ENCODE measurements at places on chromosomes 11 and 22. TPM values are rescaled to one million over a fixed set of nuclear protein-coding genes. Genes with fewer than 3 reads are reported as not detected.

DNA sequence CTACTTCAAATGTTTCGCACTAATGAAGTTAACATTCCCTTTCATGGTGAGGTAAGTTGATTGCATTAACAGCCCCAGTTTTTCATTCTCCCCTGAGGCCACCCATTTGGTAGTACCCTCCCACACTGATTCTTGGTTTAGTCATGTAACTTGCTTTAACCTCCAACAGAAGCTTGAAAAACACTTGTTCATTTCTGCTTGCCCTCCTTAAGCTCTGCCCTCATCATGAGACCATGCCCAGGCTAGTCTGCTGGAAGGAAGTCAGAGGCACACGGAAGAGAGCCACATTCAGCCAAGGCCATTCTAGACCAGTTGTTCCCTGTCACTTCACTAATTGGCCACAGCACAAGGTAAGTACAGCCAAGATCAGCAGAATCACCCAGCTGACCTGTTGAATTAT, 50.7 kb upstream of the CD44 start:
- no peak for DNase-seq

- no peak for DNase-seq
These were observed 881.8 kb downstream of the BRD1 start for GRCh38 chr22:48945621-48946458.

DNA sequence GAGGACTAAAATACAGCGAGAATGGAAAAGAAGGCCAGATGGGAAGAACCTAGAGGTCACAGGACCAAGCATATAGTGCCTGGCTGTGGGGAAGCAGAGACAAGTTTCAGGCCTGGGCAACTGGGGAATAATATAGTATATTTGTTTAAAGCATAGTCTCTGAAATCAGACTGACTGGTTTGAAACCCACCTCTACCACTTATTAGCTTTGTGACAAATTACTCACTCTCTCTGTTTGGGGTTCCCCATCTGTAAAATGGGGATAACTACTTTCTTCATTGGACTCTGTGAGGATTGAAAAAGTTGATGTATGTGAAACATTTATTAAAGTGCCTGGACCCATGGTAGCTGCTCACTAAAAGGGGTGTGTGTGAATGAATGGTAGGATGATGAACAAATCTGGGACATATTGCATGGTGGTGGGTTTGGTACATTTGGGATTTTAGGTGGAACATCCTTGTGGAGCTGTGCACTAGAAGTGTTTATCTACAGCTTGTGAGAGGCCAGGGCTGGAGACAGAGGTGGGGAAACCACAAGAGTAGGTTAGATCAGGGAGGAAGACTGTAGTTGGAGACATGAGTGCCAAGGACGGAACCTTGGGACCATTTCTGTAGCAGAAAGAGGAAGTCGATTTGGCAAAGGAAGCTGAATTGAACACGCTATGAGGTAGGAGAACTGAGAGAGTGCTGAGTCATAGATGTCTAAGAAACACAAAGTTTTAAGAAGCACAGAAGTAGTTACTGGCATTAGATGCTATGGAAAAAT, 52.6 kb downstream of the SWAP70 start:
- no peak for DNase-seq

GRCh38 chr11:3164138-3164551, 965 bp downstream of the OSBPL5 start:
- no peak for DNase-seq

DNA sequence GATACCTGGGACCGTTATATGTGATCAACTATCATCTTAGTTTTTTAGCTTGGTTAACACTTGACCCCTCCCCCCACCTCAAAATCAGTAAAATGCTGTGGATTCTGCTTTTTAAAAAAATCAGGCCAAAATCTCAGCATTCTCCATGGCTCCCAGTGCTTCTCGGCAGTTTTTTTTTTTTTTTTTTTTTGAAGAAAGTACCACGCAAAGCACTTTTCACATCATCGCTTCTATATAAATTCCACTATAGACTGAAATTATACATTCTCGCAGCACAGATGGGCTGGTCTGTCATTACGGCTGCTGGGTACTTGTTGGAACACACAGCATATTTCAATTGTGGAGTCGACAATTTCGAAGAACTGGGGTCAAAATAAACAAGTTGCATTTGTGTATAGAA, 67.7 kb upstream of the PPARA start:
- no peak for DNase-seq

GRCh38 chr11:95541715-95542114, 247.9 kb downstream of the FAM76B start:
- DNase-seq, result no peak

- DNase-seq, result no peak
These were observed 11.9 kb downstream of the KLHL35 start for GRCh38 chr11:75421035-75421602.

- DNase-seq, result no peak
These were observed 3.8 kb downstream of the ATG16L2 start for GRCh38 chr11:72817966-72818365.

- no peak for DNase-seq
These were observed 23.4 kb upstream of the PIK3C2A start for GRCh38 chr11:17230867-17231851.

DNA sequence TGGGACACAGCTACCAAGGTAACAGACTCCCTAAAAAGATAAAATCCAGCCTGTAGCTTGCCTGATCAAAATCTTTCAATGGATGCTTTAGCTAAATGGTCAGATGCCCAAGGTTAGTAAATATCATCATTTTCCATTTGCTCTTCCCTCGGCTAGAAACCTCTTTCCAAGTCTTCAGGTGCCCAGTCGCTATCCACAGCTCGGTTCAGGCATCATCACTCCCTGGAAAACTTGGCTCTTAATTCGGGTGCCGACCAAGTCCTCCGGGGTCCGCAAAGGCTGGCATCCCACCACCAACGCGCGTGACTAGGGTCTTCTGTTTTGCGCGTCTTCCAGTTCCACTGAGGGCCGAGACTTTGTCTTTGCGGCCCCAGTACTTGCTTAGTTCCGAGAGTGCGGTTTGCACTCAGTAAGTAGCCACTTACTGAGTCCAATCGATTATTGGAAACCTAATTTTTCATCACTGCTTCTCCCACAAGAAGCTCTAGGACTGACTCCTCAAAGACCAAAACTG, 44.3 kb downstream of the OR4D9 start:
- no peak for DNase-seq

DNA sequence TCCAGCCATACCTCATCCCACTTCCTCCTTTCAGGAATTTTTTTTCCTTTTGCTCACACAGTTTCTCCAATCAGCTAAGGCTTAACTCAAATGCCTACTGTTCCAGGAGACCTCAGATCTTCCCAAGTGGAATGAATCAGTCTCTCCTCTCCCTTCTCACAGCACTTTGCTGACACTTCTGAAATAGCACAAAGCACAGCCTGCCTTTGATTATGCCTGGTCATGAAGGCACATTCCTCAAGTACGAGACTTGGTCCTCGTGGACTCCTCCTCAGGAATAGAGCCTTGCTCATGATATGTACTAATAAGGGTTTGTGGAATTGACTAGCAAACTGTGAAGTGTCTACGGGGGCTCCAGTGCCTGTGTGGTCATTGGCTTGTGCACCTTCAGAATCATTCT, 176.7 kb upstream of the TENM4 start:
- no peak for DNase-seq

- no peak for DNase-seq
These were observed 189.2 kb downstream of the SHANK2 start for GRCh38 chr11:71063129-71063528.

SDHD gene
- 225 TPM for polyA plus RNA-seq

XKR3 gene
- not detected for polyA plus RNA-seq

ZC3H12C gene
- 8.2 TPM for polyA plus RNA-seq

Data from right renal cortex interstitium (tissue), 3 donors.